ENCODE measurements at places on chromosomes 6 and 20. TPM values are rescaled to one million over a fixed set of nuclear protein-coding genes. Genes with fewer than 3 reads are reported as not detected.

DNA sequence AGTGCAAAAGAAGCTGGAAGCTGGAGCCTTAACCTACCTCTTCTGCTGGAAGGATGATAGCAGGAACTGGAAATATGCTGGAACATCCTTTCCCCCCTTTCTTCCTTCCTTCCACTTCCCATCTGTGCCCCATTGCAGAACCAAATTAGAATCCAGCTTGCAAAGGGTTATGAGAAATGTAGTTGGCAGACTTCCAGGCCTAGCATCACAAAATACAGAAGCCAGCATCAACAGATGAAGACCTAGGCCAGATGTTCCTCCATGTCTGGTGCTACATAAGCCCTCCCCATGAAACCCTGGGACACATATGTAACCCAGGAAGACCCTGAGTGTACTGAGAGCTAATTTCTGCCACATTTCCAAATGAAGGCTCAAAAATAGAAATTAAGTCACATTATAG lies 40.0 kb upstream of the TFAP2B start:
- no peak for DNase-seq
- peaks cover 6% of the 10 kb centered on the region for H3K27me3 ChIP-seq
- no peaks in the 10 kb centered on the region for H3K4me1 ChIP-seq
- H3K4me3 ChIP-seq: no peak overlapping the region
- H3K36me3 ChIP-seq: no peaks in the 10 kb centered on the region

The RAMACL gene
- total RNA-seq: 1.7 TPM

DNA sequence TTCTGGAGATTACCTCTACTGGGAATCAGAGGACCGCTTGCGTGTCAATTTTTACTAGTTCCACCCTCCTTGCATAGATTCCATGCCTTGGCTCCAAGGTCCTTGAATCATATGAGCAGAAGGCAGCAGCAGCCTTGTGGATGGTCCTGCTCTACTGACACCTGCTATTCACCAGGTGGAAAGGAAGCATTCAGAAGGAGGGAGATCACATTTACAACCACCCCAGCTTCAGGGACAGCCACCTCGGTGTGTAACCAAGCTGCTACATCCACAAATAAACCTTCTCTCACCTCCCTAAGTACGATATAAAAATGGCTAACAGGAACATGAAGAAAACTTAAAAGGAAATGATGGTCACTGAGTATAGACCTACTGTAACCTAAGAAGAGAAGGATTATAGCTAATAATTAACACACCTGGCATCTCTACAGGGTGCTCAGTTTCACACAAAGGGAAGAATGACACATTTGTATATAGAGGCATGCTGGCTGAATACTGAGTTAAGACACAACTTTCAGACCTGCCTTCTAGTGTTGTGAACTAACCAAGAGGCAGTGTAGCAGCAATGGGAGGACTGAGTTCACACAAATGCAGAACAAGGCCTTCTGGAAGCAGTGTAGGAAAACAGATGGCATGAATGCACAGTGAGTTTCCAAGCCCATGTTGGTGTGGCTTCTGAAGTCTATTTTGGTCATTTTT lies 46.3 kb upstream of the SRPK1 start:
- no peak overlapping the region for H3K4me3 ChIP-seq
- no peak for DNase-seq
- no peaks in the 10 kb centered on the region for H3K27me3 ChIP-seq
- H3K4me1 ChIP-seq: peaks cover 18% of the 10 kb centered on the region
- H3K27ac ChIP-seq: no peak overlapping the region

The TBXT gene
- total RNA-seq: not detected

GRCh38 chr6:30682143-30683117 lies 4.0 kb downstream of the PPP1R18 start:
- H3K27ac ChIP-seq: peak overlapping the region; percentile 87
- H3K36me3 ChIP-seq: peaks cover 6% of the 10 kb centered on the region
- DNase-seq: no peak

The BTN1A1 gene
- 1.6 TPM for total RNA-seq

- H3K4me3 ChIP-seq: no peak overlapping the region
- no peaks in the 10 kb centered on the region for H3K4me1 ChIP-seq
- H3K36me3 ChIP-seq: no peaks in the 10 kb centered on the region
- no peak overlapping the region for H3K27ac ChIP-seq
- no peak for DNase-seq
These were observed 379.7 kb downstream of the CDH4 start for GRCh38 chr20:61631751-61632150.

- peak overlapping the region; percentile 50 for H3K4me3 ChIP-seq
- DNase-seq: no peak
- H3K27me3 ChIP-seq: peaks cover 71% of the 10 kb centered on the region
- H3K36me3 ChIP-seq: peaks cover 17% of the 10 kb centered on the region
- no peak overlapping the region for H3K27ac ChIP-seq
These were observed 10.5 kb downstream of the GNAS-AS1 start for GRCh38 chr20:58839991-58840747.

DNA sequence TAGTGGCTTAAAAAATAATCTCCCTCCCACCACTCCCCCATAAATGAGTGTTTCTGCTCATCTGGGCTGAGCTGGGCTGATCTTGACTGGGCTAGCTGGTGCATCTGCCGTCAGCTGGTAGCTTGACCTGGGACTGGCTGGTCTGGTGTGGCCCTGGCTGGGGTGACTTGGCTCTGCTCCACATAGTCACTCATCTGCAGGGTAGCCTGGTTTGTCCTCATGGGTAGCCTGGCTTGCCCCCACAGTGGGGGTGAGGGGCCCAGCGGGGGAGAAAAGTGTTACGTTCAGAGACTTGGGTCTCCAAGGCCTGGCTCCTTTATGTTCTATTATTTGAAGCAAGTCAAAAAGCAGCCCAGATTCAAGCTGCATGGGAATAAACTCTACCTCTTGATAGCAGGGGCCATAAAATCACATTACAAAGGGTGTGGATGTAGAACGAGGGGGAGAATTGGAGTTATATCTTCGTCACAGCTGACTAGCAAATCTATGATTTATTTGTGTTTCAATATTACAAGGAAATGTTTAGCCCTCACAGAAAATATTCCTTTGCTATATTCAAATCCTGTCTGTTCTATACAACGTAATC lies 32.9 kb downstream of the EDN3 start:
- DNase-seq: no peak
- no peaks in the 10 kb centered on the region for H3K36me3 ChIP-seq
- H3K27ac ChIP-seq: no peak overlapping the region
- peaks cover 82% of the 10 kb centered on the region for H3K27me3 ChIP-seq

- no peak overlapping the region for H3K4me3 ChIP-seq
- peak overlapping the region; percentile 94 for H3K27ac ChIP-seq
- no peaks in the 10 kb centered on the region for H3K27me3 ChIP-seq
- peaks cover 10% of the 10 kb centered on the region for H3K4me1 ChIP-seq
- no peak for DNase-seq
These were observed 41.9 kb upstream of the RNF8 start for GRCh38 chr6:37311741-37312473.

The SMIM29 gene
- 5.3 TPM for total RNA-seq

The TP53TG5 gene
- total RNA-seq: not detected

The KCNK17 gene
- 11.6 TPM for total RNA-seq

DNA sequence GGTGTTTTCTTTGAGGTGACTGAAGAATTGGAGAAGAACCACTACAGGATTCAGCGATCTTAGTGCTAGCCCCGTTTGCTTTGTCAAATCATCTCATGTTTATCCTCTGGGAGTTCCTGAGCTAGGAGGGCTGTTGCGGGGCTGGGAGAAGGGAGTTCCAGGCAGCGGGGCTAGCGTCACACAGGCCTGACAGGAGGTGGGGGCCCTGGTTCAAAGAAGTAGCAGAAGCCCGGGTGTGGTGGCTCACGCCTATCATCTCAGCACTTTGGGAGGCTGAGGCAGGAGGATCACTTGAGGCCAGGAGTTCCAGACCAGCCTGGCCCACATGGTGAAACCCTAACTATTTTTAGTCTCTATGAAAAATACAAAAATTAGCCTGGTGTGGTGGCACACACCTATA lies 33.2 kb upstream of the SULF2 start:
- H3K4me1 ChIP-seq: peaks cover 3% of the 10 kb centered on the region
- H3K27ac ChIP-seq: no peak overlapping the region
- no peak for DNase-seq
- no peak overlapping the region for H3K4me3 ChIP-seq
- peaks cover 23% of the 10 kb centered on the region for H3K27me3 ChIP-seq

- H3K4me1 ChIP-seq: peaks cover 24% of the 10 kb centered on the region
- peaks cover 15% of the 10 kb centered on the region for H3K36me3 ChIP-seq
- H3K27ac ChIP-seq: peak overlapping the region; percentile 92
- peak overlapping the region; percentile 99 for H3K4me3 ChIP-seq
These were observed 6.0 kb upstream of the ZBTB22 start for GRCh38 chr6:33323623-33323948.

GRCh38 chr6:33788694-33789549 lies at the start of gene LEMD2:
Gene LEMD2, minus strand, starts transcription at chr6:33789130. Its CDS starts 14 bp downstream, at chr6:33789116.
- peaks cover 6% of the 10 kb centered on the region for H3K27me3 ChIP-seq
- H3K4me1 ChIP-seq: peaks cover 19% of the 10 kb centered on the region
- peak; percentile 83 for DNase-seq
- H3K36me3 ChIP-seq: peaks cover 3% of the 10 kb centered on the region

DNA sequence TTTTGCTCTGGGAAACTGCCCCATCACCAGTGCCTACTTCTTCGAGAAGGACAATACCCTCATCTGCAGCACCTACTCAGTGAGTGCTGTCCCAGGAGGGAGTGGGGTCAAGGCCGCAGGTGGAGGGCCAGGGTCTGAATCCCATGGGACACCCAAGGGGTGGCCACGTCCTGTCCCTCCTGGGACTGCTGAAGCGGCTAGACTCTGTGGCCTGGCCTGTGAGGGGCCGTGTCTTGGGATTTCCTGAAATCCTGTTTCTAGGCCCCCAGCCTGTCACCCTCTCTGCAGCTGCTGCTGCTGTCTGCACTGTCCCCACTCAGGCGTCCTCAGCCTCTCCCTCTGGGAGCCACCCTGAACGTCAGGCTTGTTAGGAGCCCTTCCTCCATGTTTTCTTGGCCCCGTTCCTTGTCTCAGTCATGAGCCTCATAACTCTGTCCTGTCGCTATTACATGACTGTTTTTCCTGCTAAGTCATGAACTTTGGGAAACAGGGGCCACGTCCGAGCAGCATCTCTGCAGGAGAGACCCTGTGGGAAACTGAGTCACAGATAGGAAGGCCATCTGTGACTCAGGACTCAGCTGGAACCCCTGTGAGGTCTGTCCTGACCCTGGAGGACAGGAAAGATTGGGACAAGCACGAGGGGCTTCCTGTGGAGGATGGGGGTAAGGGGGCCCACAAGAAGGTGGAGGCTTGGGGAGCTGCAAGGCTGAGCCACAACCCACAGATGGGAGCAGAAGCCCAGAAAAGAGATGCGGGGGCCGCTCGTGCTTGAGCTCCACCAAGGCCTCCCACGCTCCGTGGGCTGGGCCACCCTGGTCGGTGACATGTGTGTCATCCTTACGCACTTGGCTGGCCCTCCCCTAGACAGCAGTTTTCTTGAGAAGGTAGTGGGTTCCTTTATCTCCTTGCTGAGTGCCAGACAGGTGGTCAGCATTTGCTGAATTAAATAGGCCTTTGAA lies 49.9 kb downstream of the EFCAB8 start:
- no peak overlapping the region for H3K4me3 ChIP-seq
- H3K4me1 ChIP-seq: no peaks in the 10 kb centered on the region
- no peaks in the 10 kb centered on the region for H3K36me3 ChIP-seq
- no peak overlapping the region for H3K27ac ChIP-seq
- H3K27me3 ChIP-seq: peaks cover 3% of the 10 kb centered on the region

- no peaks in the 10 kb centered on the region for H3K27me3 ChIP-seq
- H3K36me3 ChIP-seq: peaks cover 6% of the 10 kb centered on the region
- no peak for DNase-seq
- no peak overlapping the region for H3K4me3 ChIP-seq
- H3K27ac ChIP-seq: no peak overlapping the region
- H3K4me1 ChIP-seq: peaks cover 7% of the 10 kb centered on the region
These were observed 554 bp upstream of the ZSCAN31 start for GRCh38 chr6:28336284-28337120.

- no peak overlapping the region for H3K27ac ChIP-seq
- no peak overlapping the region for H3K4me3 ChIP-seq
- H3K27me3 ChIP-seq: no peaks in the 10 kb centered on the region
- no peak for DNase-seq
These were observed 57.7 kb downstream of the ZDHHC14 start for GRCh38 chr6:157438611-157439111.

DNA sequence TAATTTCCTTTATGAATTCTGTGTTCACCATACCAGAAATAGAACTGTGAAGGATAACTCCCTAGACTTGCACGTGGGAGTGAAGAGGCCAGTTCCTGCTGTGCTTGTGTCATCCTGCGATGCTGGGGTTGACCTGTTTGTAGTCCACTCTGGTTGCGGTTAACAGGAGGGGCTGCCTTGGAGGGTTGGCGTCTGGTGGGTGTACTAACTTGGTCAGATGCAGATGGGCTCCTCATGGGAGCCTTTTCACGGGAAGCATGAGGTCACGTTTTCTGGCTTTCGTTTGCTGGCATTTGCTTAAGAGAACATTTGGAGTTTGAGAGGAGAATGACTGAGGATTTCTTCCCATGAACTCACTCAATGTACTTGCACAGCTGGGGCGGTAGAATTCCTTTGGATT lies 41.2 kb downstream of the IGF2R start:
- no peaks in the 10 kb centered on the region for H3K4me1 ChIP-seq
- no peak for DNase-seq
- no peaks in the 10 kb centered on the region for H3K27me3 ChIP-seq
- H3K27ac ChIP-seq: no peak overlapping the region
